ENCODE measurements at places on chromosomes 13 and 19. TPM values are rescaled to one million over a fixed set of nuclear protein-coding genes. Genes with fewer than 3 reads are reported as not detected.

Gene ODAD3
- 2.2 TPM for total RNA-seq

Gene RASGRP4
- not detected for total RNA-seq

Gene ZNF808
- total RNA-seq: 37.4 TPM

Gene ZNF99
- total RNA-seq: not detected

Gene BST2
- 3.8 TPM for total RNA-seq

Gene EDNRB
- 18.2 TPM for total RNA-seq

Gene DCLK1
- total RNA-seq: 47.1 TPM

Gene GARIN5A
- 1.9 TPM for total RNA-seq

Gene FLT1
- total RNA-seq: 0.79 TPM

Gene CEACAM21
- total RNA-seq: not detected

Gene KIR3DL2
- total RNA-seq: not detected

DNA sequence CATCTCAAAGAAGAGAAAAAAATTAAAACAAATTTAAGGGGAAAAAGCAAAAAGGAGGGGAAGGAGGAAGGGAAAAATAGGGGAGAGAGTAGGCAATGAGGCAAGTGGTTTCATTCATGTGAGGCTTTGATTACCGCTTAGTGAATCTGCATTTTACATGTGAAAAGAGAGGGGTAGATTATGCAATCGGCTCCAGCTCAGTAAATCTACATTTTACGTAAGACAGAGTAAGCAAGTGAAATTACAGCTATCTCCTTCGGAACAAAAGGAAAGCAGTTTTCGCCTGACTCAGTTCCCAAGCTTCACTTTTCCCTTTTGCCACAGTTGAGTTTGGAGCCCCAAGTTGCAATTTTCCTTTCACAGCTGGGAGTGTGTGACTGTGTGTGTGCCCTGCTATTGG lies 16.0 kb upstream of the OLFM2 start:
- no peak for DNase-seq
- no peak overlapping the region for H3K4me3 ChIP-seq
- no peak overlapping the region for H3K27ac ChIP-seq
- H3K27me3 ChIP-seq: peaks cover 11% of the 10 kb centered on the region

DNA sequence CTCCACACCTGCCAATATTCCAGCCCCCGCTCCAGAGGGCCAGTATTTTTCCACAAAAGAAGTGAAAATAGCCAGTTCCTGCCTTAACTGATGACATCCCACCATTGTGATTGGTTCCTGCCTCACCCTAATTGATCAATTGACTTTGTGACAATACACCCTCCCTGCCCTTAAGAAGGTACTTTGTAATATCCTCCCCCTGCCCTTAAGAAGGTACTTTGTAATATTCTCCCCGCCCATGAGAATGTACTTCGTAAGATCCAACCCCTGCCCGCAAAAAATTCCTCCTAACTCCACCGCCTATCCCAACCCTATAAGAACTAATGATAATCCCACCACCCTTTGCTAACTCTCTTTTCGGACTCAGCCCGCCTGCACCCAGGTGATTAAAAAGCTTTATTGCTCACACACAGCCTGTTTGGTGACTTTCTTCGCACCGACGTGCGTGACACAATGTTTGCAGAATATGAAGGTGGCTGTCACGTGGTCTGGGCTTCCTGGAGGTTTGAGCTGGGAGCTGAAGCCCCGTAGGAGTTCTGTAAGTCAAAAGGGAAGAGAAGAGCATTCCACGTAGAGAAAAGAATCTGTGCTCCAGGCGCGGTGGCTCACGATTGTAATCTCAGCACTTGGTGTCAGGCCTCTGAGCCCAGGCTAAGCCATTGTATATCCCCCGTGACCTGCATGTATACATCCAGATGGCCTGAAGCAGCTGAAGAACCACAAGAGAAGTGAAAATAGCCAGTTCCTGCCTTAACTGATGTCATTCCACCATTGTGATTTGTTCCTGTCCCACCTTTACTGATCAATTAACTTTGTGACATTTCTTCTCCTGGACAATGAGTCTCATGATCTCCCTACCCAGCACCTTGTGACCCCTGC lies 6.2 kb upstream of the FUT3 start:
- H3K36me3 ChIP-seq: no peaks in the 10 kb centered on the region
- no peaks in the 10 kb centered on the region for H3K27me3 ChIP-seq
- no peaks in the 10 kb centered on the region for H3K4me1 ChIP-seq
- no peak overlapping the region for H3K4me3 ChIP-seq
- no peak overlapping the region for H3K27ac ChIP-seq
- no peak for DNase-seq

DNA sequence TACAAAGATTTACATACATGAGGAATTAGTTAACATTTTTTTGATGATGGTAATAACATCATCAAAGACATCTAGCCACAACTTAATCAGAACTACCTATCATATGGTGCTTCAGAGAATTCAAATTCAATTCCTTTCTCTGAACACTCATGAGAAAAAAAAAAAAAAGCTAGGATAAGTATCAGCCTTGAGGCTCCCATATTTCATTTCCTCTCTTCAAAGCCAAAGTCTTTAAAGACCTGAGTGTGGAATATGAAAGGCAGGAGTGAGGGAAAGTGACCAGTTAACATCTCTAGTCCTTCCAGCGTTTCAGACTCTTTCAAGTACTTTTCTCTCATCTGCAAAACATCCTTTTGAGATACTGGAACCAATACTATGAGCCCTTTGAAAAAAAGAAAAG lies 137.5 kb downstream of the DCLK1 start:
- H3K4me1 ChIP-seq: peaks cover 31% of the 10 kb centered on the region
- H3K36me3 ChIP-seq: peaks cover 4% of the 10 kb centered on the region
- H3K27ac ChIP-seq: no peak overlapping the region
- H3K27me3 ChIP-seq: peaks cover 15% of the 10 kb centered on the region

- no peak overlapping the region for H3K27ac ChIP-seq
- DNase-seq: no peak
- no peaks in the 10 kb centered on the region for H3K4me1 ChIP-seq
- no peak overlapping the region for H3K4me3 ChIP-seq
- no peaks in the 10 kb centered on the region for H3K27me3 ChIP-seq
- H3K36me3 ChIP-seq: no peaks in the 10 kb centered on the region
These were observed 21.5 kb downstream of the C13orf46 start for GRCh38 chr13:113952151-113952982.

- peak overlapping the region; percentile 70 for H3K27ac ChIP-seq
- peaks cover 21% of the 10 kb centered on the region for H3K4me1 ChIP-seq
- peak overlapping the region; percentile 78 for H3K4me3 ChIP-seq
These were observed 3.2 kb downstream of the NFIC start for GRCh38 chr19:3369337-3370213.

DNA sequence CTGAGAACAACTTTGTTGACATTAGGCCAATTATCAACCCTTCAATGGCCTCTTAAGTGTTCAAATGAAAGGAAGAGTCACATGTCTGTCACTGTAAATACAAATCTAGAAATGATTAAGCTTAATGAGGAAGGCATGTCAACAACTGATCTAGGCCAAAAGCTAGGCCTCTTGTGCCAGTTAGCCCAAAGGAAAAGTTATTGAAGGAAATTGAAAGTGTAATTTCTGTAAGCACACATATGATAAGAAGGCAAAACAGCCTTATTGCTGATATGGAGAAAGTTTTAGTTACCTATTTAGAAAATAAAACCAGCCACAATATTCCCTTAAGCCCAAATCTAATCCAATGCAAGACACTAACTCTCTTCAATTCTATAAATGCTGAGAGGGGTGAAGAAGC lies 604.7 kb downstream of the SLITRK6 start:
- no peaks in the 10 kb centered on the region for H3K4me1 ChIP-seq
- H3K27me3 ChIP-seq: no peaks in the 10 kb centered on the region
- no peak overlapping the region for H3K27ac ChIP-seq
- DNase-seq: no peak

DNA sequence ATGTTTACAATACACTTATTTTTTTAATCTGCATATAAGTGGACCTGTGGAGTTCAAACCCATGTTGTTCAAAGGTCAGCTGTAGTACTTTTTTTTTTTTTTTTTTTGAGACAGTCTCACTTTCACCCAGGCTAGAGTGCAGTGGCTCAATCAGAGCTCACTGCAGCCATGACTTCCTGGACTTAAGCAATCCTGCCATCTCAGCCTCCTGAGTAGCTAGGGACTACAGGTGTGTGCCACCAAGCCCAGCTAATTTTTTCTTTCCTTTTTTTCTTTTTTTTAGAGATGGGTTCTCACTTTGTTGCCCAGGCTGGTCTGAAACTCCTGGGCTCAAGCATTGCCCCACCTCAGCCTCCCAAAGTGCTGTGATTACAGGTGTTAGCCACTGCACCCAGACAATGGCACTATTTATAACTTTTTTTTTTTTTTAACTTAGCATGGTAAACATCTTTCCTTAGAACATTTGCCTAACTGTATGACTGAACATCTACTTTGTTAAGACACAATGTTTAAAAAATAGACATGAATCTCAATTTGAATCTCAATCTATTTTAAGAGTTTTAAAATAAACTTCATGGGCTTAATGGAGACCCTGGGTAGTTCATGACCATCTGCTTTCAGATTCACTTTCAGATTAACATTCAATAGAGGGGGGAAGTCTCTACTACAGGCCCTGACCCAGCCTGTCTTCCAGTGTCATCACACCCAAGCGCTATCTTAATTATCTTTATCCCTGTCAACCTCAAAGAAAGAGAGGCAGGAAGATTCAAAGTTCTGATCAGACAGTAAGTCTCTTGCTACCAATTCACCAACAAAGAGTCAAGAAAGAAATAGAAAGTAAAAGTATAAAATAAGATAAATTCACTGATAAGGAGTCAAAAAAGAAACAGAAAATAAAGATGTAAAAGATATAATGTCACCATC lies 97.7 kb upstream of the DOCK9 start:
- H3K36me3 ChIP-seq: peaks cover 8% of the 10 kb centered on the region
- H3K27me3 ChIP-seq: no peaks in the 10 kb centered on the region
- no peak for DNase-seq
- H3K4me1 ChIP-seq: peaks cover 4% of the 10 kb centered on the region

DNA sequence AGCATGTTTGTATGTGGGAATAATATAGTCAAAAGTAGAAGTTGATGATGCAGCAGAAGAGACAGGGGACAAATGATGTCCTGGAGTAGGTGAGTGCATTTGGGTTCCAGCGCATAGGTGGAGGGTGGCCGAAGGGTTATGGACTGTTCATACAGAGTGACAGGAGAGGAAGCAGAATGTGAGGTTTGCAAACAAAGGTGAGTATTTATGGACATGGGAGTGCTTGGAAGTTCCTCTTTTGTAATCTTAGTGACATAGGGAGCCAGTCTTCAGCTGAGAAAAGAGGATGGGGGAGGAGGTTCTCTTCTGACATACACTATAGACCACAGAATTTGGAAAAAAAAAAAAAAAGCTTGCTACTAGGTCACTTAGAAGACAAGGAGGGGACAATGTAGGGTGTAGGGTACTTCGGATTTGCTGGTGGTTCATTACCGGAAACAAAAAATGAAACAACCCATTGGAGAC lies 331.6 kb downstream of the DLEU7 start:
- peaks cover 9% of the 10 kb centered on the region for H3K4me1 ChIP-seq
- peaks cover 4% of the 10 kb centered on the region for H3K36me3 ChIP-seq
- H3K27ac ChIP-seq: no peak overlapping the region

DNA sequence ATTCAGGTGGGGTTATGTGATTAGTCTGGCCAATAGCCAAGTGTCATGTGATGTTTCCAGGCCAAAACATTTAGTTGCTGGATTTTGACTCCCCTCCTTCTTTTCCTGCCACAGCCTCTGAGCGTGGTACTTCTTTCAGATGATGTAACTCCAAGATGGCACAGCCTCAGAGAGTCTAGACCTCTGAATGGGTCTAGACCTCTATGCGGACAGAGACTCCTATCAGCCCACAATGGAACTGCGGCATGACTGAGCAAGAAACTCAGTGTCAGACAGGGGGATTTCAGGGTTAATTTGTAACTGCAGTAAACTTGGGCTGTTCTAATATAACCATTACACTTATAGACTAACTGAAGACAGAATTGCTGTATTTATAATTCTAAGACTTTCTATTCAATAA lies 42.6 kb upstream of the ZDHHC20 start:
- no peak overlapping the region for H3K4me3 ChIP-seq
- H3K27me3 ChIP-seq: no peaks in the 10 kb centered on the region
- H3K4me1 ChIP-seq: no peaks in the 10 kb centered on the region
- no peak overlapping the region for H3K27ac ChIP-seq
- DNase-seq: no peak
- peaks cover 16% of the 10 kb centered on the region for H3K36me3 ChIP-seq

GRCh38 chr13:99290894-99291293 lies 16.3 kb downstream of the GPR183 start:
- H3K4me3 ChIP-seq: no peak overlapping the region
- no peaks in the 10 kb centered on the region for H3K27me3 ChIP-seq
- peaks cover 15% of the 10 kb centered on the region for H3K36me3 ChIP-seq
- H3K27ac ChIP-seq: no peak overlapping the region
- peaks cover 8% of the 10 kb centered on the region for H3K4me1 ChIP-seq

GRCh38 chr13:24700539-24700938 lies 20.3 kb downstream of the ATP12A start:
- DNase-seq: no peak
- no peaks in the 10 kb centered on the region for H3K36me3 ChIP-seq
- H3K4me3 ChIP-seq: no peak overlapping the region
- peaks cover 13% of the 10 kb centered on the region for H3K27me3 ChIP-seq
- no peaks in the 10 kb centered on the region for H3K4me1 ChIP-seq

DNA sequence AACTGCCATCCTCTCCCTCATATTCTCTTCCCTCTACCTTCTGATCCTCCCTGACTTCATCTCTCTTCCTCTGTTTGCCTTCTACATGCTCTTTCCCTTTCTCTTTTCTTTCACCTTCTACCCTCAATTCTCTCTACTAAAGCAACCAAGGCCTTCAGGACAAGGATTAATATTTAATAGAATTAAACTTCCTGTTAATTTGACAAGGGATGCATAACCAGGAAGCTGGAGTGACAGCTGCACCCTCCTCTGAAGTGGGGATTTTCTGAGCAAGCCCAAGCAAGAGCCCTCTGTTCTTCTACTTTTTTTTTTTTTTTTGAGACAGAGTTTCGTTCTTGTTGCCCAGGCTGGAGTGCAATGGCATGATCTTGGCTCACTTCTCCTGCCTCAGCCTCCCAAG lies 63.4 kb upstream of the MED4 start:
- H3K27me3 ChIP-seq: no peaks in the 10 kb centered on the region
- H3K4me3 ChIP-seq: no peak overlapping the region
- DNase-seq: no peak
- no peaks in the 10 kb centered on the region for H3K4me1 ChIP-seq
- no peaks in the 10 kb centered on the region for H3K36me3 ChIP-seq

DNA sequence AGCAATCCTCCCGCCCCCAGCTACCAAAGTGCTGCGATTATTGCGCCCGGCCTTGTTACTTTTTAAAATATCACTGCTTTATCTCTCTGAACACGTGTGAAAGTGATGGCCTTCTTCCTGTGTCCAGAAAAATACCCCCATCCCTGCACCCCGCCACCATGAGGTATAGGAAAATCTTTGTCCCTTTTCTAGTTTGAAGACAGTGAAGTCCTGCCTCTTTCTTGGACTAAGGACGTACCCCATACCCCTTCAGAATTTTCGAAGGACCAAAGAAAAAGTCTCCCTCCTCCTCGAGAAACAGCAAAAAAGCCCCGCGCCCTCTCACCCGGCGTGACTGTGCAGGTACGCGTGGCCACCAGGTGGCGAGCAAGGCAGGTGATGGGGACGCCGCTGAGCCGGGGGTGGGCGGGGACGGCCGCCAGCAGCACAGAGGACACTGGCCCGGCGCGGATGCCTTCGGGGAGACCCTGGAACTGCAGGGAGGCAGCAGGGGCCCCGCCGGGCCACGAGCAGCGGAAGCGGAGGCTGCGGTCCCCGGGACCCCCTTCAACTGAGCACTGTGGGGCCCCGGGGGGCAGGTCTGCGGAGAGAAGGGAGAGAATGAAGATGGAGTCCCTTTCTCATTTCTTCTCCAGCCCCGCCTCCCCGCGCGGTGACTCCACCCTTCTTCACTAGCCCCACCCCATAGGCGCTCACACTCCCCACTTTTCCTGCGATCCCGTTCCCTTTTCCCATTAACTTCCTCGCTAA lies 3.2 kb downstream of the VSIG10L start:
- peaks cover 12% of the 10 kb centered on the region for H3K27me3 ChIP-seq
- H3K4me1 ChIP-seq: peaks cover 24% of the 10 kb centered on the region
- no peaks in the 10 kb centered on the region for H3K36me3 ChIP-seq

All from type B pancreatic cell (in vitro differentiated cells).